AG10803 (cell line): ENCODE measurements at places on chromosomes 6 and 20.
A peak's percentile ranks its signal among the peaks of the same experiment; 100 is the strongest.

- DNase-seq: no peak
Measured at GRCh38 chr20:32962053-32962452, 42.2 kb downstream of the SUN5 start.

DNA sequence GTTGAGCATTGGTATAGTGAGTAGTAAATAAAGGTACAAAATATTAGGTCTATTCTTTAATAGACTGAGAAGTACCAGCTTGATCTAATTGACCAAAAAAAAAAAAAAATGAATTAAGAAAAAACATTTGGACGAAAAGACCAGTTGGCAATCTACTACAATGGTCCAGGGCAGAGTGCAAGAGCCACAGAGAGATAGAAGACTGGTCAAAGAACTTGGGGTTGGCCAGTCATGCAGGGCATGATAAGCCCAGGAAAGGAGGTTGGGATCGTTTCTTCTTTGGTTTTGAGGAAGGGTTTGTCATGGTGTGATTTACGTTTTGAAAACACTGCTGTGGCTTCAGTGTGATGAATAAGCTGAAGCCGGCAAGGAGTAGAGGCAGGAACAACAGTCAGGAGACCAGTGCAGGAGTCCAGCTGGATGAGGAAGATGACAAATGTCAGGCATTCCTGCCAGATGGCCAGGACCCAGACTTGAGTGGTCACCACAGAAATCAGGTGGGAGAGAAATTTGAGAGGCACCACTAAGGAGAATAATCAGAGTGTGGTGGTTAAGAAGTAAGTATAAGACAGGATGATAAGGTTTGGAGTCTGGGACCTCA lies 14.0 kb downstream of the SMLR1 start:
- peak; percentile 30 for DNase-seq

- DNase-seq: no peak
Measured at GRCh38 chr20:41222296-41222695, 85.0 kb downstream of the PLCG1 start.

GRCh38 chr6:125129354-125129753 lies 24.2 kb upstream of the TPD52L1 start:
- DNase-seq: no peak

GRCh38 chr20:53731595-53731994 lies 138.0 kb upstream of the ZNF217 start:
- no peak for DNase-seq

GRCh38 chr6:127464881-127465459 lies 5.8 kb upstream of the KIAA0408 start:
- DNase-seq: peak; percentile 81

GRCh38 chr20:46804126-46804525 lies 90.5 kb upstream of the EYA2 start:
- no peak for DNase-seq

DNA sequence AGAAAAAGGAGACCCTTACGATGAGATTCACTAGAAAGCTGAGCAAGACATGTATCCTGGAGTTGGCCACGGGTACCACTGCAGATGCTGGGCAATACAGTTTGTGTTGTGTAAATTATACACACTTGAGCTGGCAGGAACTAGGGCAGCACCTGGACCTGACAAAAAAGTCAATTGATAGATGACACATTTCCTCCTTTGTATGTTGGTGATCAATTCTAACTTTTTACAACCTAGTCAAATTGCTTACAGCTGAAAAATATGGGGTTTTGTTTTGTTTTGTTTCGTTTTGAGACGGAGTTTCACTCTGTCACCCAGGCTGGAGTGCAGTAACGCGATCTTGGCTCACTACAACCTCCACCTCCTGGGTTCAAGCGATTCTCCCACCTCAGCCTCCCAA lies 108.9 kb downstream of the UST start:
- no peak for DNase-seq

- no peak for DNase-seq
Measured at GRCh38 chr20:12173347-12174012, 255.8 kb downstream of the BTBD3 start.

- no peak for DNase-seq
Measured at GRCh38 chr6:151493804-151494234, at the start of gene CCDC170. CCDC170 (plus strand) TSS chr6:151494017; CDS start chr6:151494129, 112 bp downstream.

DNA sequence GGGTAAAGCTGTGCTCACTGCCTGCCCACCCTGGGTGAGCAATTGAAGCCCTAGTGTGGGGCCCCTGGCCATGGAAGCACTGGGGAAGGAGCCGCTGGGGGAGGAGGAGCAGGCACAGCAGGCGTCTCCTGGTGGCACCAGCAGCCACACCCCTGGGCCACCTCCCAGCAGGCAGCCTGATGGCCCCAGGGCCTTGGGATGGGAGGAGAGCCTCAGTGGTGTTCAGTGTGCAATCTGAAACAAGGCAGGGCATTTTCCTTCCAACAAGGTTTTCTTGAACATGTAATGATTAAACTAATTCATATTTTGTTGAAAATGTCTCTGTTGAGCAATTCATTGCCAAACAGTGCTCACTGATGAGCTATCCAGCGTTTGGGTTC lies 151.0 kb downstream of the ZDHHC14 start:
- DNase-seq: no peak

DNA sequence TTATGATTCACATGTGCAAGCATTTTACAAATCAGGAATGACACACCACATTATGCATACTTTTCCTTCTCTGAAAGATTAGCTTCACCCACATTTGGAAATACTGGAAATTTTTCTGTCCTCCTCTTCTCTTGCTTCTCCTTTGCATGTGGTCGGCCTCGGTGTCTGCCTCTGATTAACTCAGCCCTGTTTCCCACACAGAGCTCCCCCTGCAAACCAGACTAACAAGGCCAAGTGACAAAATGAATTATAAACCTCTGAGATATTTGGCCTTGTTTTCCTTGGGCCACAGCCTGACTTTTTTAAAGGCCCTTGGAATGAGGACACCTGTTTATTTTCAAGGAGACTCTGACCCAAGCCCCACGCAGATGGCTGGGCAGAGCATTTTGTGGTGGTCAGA lies 9.0 kb upstream of the CCN6 start:
- peak; percentile 99 for DNase-seq

- DNase-seq: no peak
Measured at GRCh38 chr20:17759449-17759848, 59.7 kb downstream of the BANF2 start.

DNA sequence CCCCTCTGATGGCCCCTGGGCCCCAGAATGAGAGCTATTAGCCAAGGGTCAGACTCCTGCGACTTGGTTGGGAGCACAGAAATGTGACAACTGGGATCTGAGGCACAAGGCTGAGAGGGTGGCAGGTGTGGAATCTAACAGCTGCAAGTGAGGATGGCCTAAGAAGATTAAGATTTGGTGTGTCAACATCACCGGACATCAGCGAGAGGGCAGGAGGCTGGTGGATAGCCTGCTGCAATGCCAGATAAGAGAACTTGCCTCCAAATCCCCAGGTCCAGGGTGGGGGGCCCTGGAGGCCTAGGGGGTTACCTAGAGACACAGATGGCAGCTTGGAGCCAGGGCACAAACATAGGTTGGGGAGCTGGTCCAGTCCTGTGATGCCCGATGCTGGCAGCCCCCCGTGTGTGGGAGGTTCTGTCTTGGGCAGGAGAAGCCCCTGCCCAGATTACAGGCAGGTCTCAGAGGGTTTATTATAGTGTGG lies 155.8 kb downstream of the GRM4 start:
- no peak for DNase-seq

DNA sequence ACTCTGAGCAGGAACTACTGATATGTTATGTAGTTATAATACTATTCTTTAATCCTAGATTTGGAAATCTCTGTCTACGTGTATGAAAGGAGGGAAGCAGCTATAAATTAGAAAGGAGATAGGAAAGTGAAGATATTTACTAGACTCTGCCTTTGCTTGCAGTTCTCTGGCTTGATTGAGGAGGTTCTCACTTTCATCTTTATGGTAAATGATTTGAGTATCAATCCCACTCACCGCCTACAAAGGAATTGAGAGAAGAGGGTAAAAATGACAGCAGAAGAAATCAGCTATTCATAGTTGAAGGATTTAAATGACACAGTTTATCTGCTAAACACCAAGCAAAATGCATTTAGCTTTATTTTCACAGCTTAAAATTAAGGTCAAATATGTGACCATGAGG lies 67.3 kb downstream of the FAM229B start:
- no peak for DNase-seq

DNA sequence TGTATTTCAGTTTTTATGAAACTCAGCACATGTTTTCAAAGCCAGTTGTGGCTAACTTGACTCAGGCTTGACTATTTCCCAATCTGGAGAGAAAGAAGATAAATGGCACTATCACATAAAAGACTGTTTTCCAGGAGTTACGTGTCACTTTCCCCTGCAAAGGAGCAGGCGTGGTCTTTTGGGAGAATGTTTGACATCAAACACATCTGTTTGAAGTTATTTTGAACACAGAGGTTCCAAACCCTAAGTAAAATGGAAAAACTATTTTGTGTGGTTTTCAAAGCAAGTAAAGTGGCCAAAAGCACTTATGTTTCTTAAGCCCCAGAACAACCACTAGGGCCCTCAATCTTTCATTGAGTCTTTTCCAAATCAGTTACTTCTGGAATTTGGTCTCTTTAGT lies 89.7 kb downstream of the FOXF2 start:
- DNase-seq: peak; percentile 99

- DNase-seq: no peak
Measured at GRCh38 chr6:40914005-40914404, 125.0 kb downstream of the UNC5CL start.

- DNase-seq: peak; percentile 82
Measured at GRCh38 chr20:62924442-62925075, 1.7 kb downstream of the DIDO1 start.

- peak; percentile 9 for DNase-seq
Measured at GRCh38 chr6:108838101-108838717, 10.0 kb upstream of the ARMC2 start.

GRCh38 chr6:2763876-2764540 lies 1.2 kb upstream of the WRNIP1 start:
- no peak for DNase-seq

- DNase-seq: no peak
Measured at GRCh38 chr20:61891916-61892649, 173.6 kb downstream of the TAF4 start.

- DNase-seq: no peak
Measured at GRCh38 chr6:31368461-31368860, 11.5 kb upstream of the HLA-B start.

GRCh38 chr6:144160431-144161005 lies 10.2 kb downstream of the STX11 start:
- no peak for DNase-seq

DNA sequence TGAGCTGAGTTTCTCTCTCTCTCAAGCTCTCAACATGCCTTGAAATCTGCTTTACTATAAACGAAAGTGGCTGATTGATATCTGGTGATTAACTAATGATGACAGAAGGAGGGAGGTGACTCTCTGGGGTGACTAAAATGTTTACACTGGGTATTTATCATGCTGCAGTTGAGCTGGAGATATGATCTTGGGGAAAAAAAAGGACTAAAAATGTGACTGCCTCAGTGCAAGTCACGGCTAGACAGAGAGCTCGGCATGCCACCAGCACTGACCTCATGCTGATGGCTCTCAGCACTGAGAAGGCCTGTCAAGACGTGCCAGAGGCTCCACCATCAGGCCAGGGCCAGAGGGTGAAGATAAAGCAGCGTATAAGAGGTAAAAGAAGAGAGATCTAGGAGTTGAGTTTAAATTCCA lies 103.1 kb upstream of the SPACA1 start:
- peak; percentile 75 for DNase-seq

GRCh38 chr6:45563041-45563440 lies 185.3 kb upstream of the SUPT3H start:
- DNase-seq: no peak

DNA sequence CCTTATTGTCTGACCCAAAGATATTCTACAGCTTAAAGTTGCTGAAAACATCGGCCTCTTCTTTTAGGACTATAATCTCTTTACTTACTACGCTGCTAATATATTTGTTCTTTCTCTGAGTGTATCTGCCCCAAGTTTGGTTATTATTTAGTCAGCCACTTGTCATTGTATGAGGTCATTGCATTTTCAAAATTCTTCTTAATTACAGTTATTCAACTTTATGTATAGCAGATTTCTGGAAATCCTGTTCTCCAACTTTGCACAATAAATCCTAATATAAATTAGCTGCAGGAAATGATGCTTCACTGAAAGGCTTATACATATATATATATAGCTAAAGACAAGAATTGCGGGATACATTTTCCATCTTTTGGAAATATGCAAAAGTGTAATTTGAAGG lies 88.5 kb upstream of the HIVEP1 start:
- no peak for DNase-seq

GRCh38 chr20:53940907-53941545 lies 129.4 kb downstream of the BCAS1 start:
- DNase-seq: peak; percentile 94

DNA sequence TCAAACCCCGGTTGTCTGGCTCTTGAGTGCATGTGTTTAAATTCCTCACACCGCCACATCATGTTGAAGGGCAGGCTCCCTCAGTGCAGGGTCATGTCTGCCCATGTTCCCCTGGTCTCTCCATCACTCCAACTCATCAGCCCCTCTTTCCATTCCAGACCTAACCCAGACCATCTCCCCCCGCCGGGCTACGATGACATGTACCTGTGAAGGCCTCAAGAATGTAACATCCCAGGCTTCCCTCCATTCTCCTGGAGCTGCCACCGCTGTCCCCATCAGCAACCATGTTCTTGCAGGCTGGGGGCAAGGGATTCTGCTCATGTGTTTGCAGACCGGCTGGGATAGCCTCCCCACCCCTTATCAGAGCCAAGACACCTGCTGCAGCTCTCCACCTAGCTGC lies 19.9 kb downstream of the TMEM74B start:
- DNase-seq: no peak

GRCh38 chr6:71446470-71446869 lies 157.9 kb downstream of the OGFRL1 start:
- DNase-seq: no peak

GRCh38 chr6:150697515-150697914 lies 97.8 kb downstream of the PLEKHG1 start:
- DNase-seq: peak; percentile 18

- no peak for DNase-seq
Measured at GRCh38 chr6:14880677-14881076, 365.2 kb upstream of the JARID2 start.

- DNase-seq: peak; percentile 74
Measured at GRCh38 chr6:155228546-155229166, 35.2 kb upstream of the CLDN20 start.

DNA sequence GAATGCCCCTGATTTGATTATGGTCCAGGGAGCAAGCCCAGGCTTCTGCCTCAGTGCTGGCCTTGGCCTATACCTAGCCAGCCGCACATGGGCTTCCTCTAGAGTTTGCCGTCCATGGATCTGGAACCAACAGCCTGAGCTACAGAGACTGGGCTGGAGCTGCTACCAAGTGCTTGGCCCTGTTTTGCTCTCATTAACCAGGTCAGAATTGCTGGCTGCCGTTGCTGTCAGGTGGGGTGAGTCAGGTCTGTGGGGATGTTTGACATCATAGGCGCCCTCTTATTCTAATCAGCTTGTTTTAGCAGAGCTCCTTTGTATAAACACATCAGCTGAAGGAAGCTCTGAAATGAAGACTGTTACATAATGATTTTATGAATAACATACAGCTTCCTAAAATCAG lies 83.1 kb upstream of the PHACTR2 start:
- DNase-seq: no peak

- DNase-seq: no peak
Measured at GRCh38 chr6:157203312-157203744, 120.0 kb downstream of the TMEM242 start.

GRCh38 chr6:145034664-145035063 lies 700.7 kb downstream of the EPM2A start:
- DNase-seq: peak; percentile 17
